Hair follicle dermal papilla cell (primary cell): ENCODE measurements at places on chromosomes 12 and 14. TPM values are rescaled to one million over a fixed set of nuclear protein-coding genes. Genes with fewer than 3 reads are reported as not detected.

Gene INSM2
- total RNA-seq: not detected in 2 replicates

Gene KERA
- total RNA-seq: not detected in 2 replicates

Gene MFAP5
- total RNA-seq: 200 and 206 TPM in 2 replicates

Gene DNAJC22
- total RNA-seq: 0.32 and 1.1 TPM in 2 replicates

Gene MYF6
- total RNA-seq: not detected in 2 replicates

Gene OR6C2
- total RNA-seq: not detected in 2 replicates

Gene OAS2
- 25.6 and 26.6 TPM in 2 replicates for total RNA-seq

Gene IFNG-AS1
- total RNA-seq: not detected in 2 replicates

Gene BLTP3B
- total RNA-seq: 44.2 and 52.9 TPM in 2 replicates

Gene IQSEC3
- total RNA-seq: not detected in 2 replicates

Gene FAM186B
- 0.49 and 0.61 TPM in 2 replicates for total RNA-seq

Gene NEUROD4
- not detected in 2 replicates for total RNA-seq

Gene SYCP3
- 0.16 TPM in 1 of 2 replicates, not detected in the other for total RNA-seq

Gene VDR
- 57.0 and 66.0 TPM in 2 replicates for total RNA-seq

Gene RERGL
- not detected in 2 replicates for total RNA-seq

Gene PAPLN
- 3.6 and 6.8 TPM in 2 replicates for total RNA-seq

Gene TAS2R9
- total RNA-seq: not detected in 2 replicates

Gene OAS1
- 10.6 and 16.9 TPM in 2 replicates for total RNA-seq

Gene PPP1R36
- total RNA-seq: 1.8 and 2.9 TPM in 2 replicates

Gene GPX2
- total RNA-seq: not detected in 2 replicates

Gene C12orf50
- not detected in 2 replicates for total RNA-seq

Gene PPFIA2
- total RNA-seq: 2.7 and 5.4 TPM in 2 replicates

Gene ANKS1B
- 3.5 and 7.0 TPM in 2 replicates for total RNA-seq

Gene ADCY6
- total RNA-seq: 34.9 and 52.2 TPM in 2 replicates

Gene NPFF
- not detected in 2 replicates for total RNA-seq

Gene ITPR2
- total RNA-seq: 20.9 and 23.4 TPM in 2 replicates

Gene TCTN1
- 32.1 and 44.3 TPM in 2 replicates for total RNA-seq

Gene DPPA3
- not detected in 2 replicates for total RNA-seq

Gene TMEM253
- not detected in 2 replicates for total RNA-seq
